ENCODE measurements at places on chromosomes 7 and 10.

DNA sequence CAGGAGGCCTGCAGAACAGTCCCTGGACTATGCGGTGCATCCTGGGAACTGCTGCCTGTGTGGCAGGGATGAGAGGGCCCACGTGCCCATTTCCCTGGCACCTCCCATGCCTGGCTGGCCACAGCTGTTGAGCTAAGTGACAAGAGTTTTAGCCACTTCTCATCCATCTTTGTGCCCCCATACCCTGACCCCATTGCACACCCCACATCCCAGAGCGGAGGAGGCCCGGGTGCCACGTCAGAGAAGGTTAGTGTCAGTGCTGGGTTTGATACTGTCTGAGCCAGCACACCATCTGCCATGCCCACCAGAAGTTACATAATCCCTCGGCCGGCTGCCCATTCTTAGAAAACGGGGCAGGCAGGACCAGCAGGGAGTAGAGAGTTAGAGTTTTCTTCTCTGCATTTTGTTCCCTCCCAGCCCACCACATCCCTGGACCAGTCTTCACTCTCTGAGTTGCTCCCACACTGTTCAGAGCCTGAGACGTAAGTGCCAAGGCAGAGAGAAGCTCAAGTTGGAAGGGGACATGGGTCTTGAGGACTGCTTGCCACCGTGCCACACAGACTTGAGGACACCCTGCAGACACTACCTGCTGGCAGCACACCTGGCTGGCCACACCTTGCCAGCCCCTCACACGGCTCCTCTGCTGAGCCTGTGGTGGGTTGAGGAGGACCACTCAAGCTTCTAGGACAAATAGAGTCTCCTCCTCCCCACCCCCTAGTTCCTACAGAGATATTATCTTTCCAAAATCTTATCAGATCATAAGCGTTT, 13.1 kb downstream of the UNC5B start:
- DNase-seq, result no peak

DNA sequence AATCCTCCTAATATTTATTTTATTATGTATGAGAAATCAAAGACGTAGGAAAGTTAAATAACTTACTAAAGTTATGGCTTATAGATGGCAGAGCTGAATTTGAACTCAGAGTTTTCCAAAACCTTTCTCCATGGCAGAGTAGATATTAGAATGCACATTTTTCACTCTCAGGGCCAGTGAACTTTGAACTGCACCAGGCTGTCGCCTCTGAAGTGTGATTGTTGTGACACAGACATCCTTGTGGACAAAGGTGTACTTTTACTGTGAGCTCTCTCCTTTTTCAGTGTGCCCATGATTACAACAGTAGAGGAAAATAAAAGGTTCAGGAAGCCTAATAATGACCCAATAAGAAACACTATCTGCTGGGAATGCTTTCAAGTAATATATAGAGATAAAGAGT, 29.1 kb downstream of the TES start:
- no peak for DNase-seq

DNA sequence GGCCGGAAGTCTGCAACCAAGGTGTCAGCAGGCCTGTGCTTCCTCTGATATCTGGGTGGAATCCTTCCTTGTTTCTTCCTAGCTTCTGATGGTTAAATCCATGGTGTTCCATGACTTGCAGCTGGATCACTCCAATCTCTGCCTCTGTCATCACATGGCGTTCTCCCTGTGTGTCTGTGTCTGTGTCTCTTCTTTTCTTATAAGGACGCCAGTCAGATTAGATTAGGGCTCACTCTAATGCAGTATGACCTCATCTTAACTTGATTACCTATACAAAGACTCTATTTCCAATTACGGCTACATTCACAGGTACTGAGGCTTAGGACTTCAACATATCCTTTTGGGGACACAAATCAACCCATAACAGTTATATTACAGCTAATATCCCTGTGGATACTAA, 70.3 kb upstream of the FAM3C start:
- DNase-seq, result no peak

GRCh38 chr7:116670409-116671015, 1.5 kb upstream of the MET start:
- DNase-seq, result no peak

DNA sequence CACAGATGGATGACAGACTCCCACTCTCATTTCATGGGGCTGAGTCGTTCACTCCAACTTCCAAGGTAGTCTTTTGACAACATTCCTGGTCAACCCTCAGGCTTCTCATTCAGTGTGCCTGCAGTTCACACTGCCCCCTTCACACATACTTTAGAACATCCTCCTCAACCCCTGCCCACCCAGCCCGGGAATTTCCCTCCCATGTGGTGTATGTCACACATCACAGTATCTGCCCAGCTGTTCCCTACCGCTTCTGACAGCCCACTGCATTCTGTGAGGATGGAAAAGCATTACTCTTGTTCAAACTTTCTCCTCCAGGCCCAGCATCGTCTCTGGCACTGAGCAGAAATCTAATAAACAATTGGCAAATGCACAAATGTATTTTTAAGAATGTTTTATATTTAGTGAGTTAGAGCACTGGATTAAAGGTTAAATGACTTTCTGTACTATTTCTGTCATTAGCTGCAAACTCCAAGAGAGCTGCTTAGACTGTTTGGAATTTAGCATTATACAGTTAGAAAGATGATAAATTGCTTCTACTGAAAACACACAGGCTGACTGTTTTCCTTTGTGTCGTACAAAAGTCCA, 110.4 kb downstream of the SFMBT2 start:
- DNase-seq, result no peak

DNA sequence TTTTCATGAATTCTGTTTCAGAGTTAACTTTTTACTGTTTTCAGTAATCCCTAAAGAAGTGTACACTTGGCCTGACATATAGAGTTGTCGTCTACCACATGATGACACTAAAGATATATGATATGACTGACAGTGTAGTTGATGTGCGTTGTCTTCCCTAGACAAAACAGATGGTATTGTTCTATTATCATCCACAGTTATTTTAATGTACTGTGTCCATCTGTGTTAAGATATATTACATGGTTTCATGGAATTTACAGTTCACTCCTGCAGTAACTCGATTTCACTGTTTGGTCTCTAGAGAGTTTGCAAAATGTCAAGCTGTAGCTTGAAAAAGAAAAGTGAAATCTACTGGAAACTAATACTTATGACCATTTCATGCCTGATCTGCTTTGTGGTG, 18.1 kb downstream of the FOXP2 start:
- no peak for DNase-seq

DNA sequence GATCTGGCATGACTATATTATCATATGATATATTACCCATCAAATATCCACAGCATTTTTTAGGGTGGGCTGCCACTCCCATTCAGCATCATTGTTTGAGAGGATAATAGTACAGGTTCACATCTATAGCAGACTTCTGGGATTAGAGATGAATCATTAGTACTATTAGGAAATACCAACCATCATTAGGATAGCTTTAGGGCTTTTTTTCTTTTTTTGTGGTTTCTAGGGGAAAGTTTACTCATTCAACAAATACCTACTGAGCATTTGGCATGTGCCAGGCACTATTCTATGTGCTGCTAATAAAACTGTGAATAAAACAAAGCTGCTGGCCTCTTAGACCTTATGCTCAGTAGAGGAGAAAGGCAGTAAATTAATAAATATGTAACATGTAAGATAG, 40.6 kb downstream of the NHLRC2 start:
- DNase-seq, result peak; percentile 72

- DNase-seq, result no peak
Observed at GRCh38 chr7:18201350-18201749, 173.7 kb upstream of the PRPS1L1 start.

DNA sequence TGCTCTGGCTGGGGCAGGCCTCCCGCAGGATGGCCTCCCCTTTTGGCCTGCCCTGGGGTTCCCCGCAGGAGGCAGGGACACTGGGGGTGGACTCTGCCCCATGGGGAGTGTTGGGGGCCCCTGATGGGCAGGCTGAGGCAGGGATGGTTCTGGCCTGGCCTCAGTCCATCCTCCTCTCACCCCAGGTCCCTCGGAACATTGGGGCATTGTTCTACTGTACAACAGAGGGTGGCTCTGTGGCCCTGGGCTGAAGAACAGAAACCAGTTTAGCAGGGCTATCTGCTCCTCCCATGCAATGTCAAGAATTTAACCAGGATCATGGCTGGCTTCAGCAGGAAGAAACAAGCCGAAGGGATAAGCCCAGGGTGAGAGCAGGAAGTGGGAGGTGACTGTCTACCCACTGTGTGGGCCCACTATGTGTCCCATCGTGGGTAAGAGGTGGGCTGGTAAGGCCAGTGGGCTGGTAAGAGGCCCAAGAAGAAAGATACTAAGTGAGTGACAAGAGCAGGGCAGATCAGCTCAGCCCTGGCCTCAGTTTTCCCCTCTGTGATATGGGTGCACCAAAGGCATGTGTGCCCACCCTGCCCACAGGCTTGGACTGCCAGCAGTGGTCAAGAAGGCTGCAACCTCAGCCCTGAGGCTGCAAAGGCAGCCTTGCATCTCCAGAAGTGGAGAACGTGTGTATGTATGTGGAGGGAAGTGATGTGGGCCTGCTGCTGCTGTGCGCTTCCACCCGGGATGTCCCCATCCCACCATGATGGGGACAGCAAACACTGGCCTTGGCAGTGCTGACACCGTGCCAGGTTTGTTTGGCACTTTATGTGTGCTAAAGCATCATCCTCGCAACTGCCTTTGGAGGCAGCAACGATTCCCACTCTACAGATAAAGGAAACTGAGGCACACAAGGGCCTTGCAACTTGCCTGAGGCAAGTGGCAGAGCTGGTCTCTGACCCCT, 138.9 kb downstream of the SH3PXD2A start:
- no peak for DNase-seq

GRCh38 chr10:78332657-78333056, 299.0 kb downstream of the RPS24 start:
- no peak for DNase-seq

GRCh38 chr10:35150308-35150707, 23.7 kb downstream of the CREM start:
- DNase-seq, result no peak

DNA sequence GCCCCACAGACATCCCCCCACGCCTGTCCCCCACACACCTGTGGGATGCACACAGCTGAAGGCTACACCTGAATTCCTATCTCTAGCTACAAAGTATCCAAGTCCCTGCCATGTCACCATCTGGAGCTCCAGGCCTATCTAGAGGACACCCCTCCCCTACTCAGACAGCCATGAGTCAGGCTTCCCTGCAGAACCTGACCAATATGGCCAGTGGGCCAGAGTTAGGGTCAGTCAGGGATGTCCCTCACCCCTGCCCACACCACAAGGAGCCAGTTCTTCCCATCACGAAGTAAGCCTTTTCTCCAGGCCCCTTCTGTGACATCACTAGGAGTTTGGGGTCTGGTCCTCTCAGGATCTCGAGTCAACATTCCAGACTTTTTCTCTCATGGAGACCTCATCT, 10.6 kb upstream of the SLC18A3 start:
- no peak for DNase-seq

- DNase-seq, result no peak
Observed at GRCh38 chr10:128943111-128943510, 523.9 kb upstream of the MGMT start.

GRCh38 chr10:49318755-49319154, 19.8 kb downstream of the C10orf71 start:
- DNase-seq, result no peak
